ENCODE measurements at places on chromosomes 11 and 22.

GRCh38 chr22:27667121-27667843 is 134.3 kb downstream of the MN1 start:
- DNase-seq, result no peak

- DNase-seq, result peak; percentile 58
These were observed 2.4 kb upstream of the PPFIBP2 start for GRCh38 chr11:7511401-7511800.

DNA sequence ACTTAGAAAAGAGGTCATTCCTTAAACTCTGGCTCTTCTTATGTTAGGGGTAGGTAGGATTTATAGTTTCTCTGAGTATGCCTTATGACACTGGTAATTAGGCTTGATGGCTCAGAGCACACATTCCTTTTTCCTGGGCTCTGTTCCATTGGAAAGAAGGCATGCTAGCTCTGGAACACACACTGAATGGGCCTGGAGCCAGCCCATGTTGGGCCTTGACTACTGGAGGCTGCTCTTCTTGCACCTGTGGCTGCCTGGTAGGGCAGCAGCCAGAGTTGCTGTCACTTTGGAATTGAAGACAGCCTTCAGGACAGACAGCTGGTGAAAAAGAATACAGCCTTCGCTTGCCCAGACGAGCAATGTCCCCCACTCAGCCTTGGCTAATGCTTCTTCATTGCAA is 18.2 kb downstream of the MCAM start:
- DNase-seq, result no peak

GRCh38 chr11:1486054-1486825 is at the start of gene MOB2:
Gene MOB2 (minus strand): TSS chr11:1486779. CDS start chr11:1486556, 223 bp downstream.
- no peak for DNase-seq

- DNase-seq, result no peak
These were observed 16.9 kb downstream of the CCDC15 start for GRCh38 chr11:124970925-124971324.

- no peak for DNase-seq
These were observed 452.0 kb upstream of the ARHGAP42 start for GRCh38 chr11:100235085-100235484.

GRCh38 chr11:109808569-109808968 is 284.6 kb upstream of the ZC3H12C start:
- no peak for DNase-seq

DNA sequence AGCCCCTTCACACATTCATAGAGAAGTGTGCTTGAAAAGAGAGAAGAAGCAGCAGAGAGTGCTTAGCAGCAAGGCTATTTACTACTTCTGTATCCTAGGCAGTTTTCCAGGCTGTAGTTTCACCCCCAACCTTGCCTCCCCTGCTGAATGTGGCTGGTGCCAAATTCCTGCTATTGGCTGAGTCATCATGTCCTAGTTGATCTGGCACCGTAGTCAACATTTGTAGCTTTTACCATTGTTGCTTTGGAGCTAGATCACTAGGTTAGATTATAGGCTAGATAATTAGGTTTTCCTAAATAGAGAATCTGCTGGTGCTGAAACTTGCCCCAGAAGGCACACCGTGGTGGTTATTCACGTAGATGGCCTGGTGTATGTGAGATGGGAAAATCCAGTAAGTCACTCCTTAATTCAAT is 32.7 kb downstream of the ARHGAP42 start:
- peak; percentile 87 for DNase-seq

DNA sequence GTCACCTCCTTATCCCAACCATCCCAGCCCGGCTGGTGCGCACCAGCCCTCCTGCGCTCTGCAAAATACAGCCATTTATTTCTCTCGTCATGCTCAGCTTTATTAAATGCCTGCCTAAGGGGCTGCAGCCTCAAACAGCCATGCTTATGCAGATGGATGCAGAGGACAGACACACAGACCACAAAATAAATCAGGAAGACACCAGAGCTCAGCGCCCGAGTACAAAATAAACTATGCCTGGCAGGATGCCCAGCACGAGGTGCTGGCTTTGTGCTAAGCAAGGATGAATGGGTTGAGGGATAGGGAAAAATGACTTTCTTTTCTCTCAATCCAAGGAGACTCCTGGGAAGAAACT is 70.5 kb downstream of the RPUSD4 start:
- no peak for DNase-seq

DNA sequence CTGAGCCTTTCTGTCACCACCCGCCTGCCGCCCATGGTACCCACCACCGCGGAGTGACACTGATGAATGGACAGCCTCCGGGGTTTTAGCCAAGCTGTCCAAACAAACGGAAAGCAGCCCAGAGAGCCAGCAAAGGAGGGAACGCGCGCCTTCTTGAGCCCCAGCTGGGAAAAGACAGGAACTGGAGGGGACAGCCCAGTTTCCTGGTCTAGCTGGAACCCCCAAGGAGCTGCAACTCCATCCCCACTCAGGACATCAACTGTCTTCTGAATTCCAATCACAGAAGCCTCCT is 33.7 kb downstream of the SHISAL1 start:
- no peak for DNase-seq

DNA sequence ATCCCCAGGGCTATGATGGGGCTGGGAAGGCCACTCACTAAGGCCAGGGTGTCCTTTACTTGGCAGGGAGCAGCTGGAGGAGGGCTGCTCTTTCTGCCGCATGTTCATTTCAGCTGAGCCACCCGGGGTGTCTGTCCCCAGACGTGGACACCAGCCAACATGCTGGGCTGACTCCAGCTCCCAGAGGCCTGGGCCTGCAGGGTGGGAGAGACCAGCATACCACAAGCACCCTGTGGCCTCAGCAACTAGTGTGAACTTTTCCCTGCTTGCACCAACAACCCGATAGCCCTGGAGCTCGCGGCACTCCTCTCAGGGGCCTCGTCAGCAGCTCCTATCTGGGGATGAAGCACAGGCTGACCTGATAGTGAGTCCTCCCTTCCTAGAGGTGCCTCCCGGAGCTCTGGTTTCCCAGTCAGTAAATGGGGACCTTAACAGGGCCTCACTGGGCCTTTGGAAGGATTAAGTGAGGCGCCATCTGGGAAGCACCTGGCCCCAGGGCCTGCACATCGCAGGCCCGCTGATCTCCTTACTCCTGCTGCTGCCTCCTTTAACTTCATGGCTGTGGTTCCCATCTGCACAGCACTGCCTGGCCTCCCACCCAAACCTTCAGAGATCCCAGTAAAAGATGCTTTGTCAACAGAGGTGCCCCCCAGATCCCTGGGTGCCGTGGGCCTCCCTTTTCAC is 83.4 kb downstream of the GALNT18 start:
- DNase-seq, result no peak

GRCh38 chr22:31933406-31933805 is 10.9 kb upstream of the YWHAH start:
- no peak for DNase-seq

DNA sequence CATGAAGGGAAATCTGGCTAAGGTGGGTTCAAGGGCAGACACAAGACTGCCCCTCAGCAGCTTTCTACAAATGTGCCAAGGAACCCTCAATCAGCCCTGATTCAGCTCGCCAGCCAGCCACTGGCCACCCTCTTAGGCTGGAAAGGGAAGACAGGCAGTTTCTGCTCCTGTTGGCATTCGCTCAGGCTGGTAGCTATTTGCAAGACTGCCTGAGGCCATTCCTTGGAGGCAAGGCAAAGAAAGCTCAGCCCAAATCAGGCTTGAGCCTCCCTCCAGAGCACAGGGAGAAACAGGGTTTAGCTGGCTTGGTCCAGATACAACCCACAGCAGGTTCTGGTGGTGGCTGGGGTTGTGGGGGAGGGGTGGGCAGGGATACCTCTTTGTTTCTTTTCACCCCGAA is 19.2 kb downstream of the TP53I11 start:
- no peak for DNase-seq

DNA sequence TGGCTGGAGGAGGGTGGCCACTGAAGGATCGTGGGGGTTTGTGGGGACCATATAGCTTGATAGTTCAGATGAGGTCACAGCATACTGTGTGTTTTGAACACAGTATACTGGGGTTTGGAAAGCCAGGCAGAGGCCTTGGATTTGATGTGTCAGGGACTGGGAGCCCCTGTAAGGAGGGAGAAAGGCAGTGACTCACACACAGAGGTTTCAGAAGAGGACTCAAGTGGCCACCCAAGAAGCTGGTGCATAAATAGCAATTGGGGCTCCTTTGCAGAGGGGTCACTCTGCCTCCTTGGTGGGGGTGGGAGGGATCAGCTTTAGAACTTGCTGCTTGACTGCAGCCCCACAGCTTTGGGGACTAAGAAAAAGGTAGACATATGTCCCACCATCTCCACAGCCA is 39.3 kb downstream of the SLC5A1 start:
- DNase-seq, result no peak

- DNase-seq, result no peak
These were observed 74.2 kb downstream of the MYO7A start for GRCh38 chr11:77201991-77202841.

- no peak for DNase-seq
These were observed 281.7 kb downstream of the ST3GAL4 start for GRCh38 chr11:126636911-126637794.

DNA sequence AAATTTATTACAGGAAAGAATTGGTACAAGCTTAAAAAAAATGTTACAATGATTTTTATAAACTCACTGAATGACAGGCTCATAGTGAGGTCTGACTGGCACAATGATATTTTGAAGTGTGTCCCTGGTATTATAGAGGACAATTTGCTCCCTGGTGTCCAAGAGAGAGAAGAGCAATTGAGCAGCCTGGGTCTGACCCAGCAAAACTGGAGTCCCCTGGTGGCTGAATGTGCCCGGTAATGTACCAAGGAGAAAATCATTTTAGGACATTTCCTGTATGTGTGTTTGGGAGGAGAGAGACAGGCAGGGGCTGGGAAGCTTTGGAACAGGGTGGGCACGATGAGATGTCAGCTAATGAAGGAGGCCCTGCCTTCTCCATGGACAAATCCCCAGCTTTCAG is 125.3 kb downstream of the APOL5 start:
- DNase-seq, result no peak

DNA sequence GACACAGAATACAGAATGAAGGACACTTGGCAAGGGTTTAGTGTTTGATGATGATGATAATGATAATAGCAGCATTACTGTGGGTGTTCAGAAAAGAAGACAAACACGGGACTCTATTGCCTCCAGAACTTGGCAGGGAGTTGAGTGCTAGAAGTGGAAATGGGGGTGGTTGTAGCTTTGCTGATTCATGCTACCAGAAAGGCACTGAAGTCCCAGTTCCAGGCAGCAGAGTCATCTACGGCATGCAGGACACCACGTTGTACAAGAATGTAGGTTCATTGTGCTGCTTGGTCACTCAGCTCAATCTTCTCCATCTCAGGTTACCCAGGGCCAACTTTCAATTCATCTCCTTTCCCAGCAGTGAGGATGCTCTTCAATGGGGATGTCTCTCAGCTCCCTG is 115.7 kb downstream of the NTM start:
- DNase-seq, result no peak

DNA sequence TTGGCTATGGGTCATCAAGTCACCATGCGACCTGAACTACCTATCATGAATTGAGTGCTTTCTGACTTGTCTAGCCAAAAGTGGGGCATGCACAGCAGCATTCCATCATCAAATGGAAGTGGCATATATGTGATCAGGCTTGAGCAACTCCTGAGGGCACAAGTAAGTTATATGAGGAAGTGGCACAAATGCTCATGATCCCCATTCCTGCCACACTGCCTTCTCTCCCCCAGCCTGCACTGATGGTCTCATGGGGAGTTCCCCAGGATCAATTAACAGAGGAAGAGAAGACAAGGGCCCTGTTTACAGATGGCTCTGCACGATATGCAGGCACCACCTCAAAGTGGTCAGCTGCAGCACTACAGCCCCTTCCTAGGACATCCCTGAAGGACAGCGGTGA is 21.8 kb downstream of the MS4A4E start:
- no peak for DNase-seq

DNA sequence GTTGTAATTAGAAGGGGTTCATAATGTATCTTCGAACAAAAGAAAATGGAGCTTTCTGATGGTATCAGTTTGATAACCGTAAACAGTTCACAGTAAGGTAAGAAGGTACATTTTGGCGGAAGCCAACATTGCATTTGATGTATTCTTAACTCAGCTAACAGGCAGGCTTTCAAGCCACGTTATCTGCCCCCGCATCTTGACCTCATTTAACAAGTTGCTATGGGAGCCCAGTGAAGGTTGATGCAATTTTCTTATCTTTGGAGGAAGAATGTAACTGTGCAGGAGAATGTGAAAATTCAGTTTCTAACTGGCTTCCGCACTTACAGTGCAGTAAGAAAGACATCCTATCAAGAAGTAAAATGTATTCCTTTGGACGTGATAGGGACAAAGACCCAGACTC is 110.6 kb downstream of the ETS1 start:
- DNase-seq, result no peak

GRCh38 chr11:118067006-118067405 is 9.9 kb upstream of the TMPRSS4 start:
- DNase-seq, result no peak

DNA sequence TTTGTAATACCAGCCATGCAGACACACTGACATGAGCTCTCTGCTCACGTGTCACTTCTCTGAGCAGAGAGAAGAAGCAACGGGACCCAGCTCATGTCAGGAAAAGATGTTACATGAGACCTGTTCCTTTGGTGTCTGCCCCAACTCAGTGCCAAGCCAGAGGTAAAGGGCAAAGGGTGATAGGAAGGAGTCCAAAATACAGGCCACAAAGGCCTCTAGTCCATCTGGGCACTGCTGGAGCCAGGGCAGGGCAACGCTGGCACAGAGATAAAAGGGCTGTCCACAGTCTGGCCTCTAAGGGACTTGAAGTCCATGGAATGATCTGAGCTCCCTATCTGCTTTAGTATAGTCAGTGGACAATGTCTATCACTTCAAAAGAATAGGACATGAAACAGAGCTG is 79.3 kb downstream of the SLC1A2 start:
- DNase-seq, result no peak

GRCh38 chr22:28911777-28912669 is 28.7 kb downstream of the ZNRF3 start:
- DNase-seq, result no peak

DNA sequence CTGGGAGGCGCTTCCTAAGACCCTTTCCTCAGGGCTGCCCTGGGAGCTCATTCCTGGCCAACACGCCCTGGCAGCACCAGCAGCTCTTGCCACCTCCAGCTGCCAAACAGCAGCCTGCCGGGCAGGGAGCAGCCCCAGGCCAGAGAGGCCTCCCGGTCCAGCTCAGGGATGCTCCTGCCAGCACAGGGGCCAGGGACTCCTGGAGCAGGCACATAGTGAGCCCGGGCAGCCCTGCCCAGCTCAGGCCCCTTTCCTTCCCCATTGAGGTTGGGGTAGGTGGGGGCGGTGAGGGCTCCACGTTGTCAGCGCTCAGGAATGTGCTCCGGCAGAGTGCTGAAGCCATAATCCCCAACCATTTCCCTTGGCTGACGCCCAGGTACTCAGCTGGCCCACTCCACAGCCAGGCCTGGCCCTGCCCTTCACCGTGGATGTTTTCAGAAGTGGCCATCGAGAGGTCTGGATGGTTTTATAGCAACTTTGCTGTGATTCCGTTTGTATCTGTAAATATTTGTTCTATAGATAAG is 7.6 kb downstream of the SLC39A13 start:
- peak; percentile 89 for DNase-seq

DNA sequence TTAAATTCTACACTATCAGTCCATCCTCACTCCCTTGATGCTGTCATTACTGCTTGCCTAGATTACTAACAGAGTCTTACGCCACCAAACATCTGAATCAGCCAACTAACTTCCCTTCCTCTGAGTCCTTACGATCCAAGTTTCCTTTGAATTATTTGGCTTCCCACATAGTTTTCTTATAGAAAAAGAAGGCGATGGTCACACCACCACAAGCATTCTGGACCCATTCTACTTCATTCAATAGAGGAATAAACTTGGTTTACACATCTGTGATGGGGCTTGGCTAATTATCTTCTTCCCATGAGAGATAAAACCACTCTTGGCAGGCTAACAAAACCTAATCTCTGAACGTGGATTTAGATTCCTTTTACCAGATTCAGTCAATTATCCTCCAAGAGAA is 35.0 kb downstream of the INTS4 start:
- no peak for DNase-seq

- DNase-seq, result no peak
These were observed 68.0 kb downstream of the GAB2 start for GRCh38 chr11:78349624-78350023.

Data from retinal pigment epithelial cell (primary cell).